ENCODE measurements at places on chromosomes 3 and 15.
A peak's percentile ranks its signal among the peaks of the same experiment; 100 is the strongest.

- peaks cover 5% of the 10 kb centered on the region for H3K4me1 ChIP-seq
- no peaks in the 10 kb centered on the region for H3K27me3 ChIP-seq
- H3K36me3 ChIP-seq, result peaks cover 6% of the 10 kb centered on the region
Observed at GRCh38 chr3:37295925-37296324, 121.5 kb upstream of the LRRFIP2 start.

DNA sequence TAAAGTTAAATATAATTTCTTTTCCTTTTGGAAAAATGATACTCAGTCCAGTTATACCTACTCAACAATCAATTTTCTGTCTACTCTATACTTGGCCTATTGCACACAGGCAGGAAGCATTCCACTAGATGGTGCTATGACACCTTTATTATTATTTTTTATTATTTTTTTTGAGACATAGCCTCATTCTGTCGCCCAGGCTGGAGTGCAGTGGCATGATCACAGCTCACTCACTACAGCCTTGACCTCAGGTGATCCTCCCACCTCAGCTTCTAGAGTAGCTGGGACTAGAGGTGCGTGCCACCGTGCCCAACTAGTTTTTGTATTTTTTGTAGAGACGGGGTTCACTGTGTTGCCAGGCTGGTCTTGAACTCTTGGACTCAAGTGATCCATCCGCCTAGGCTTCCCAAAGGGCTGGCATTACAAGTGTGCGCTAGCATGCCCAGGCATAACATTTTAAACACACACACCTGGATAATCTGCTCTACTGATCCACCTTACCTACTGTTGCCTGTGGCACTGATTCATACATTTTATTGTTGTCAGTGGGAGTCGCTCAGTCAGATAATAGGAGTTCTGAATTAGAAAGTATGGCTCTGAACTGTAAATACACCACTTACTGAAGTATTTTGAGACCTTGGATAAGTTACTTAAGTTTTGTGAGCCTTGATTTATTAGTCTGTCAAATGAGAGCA is 56.2 kb downstream of the EIF3J start:
- no peak for DNase-seq
- no peak overlapping the region for H3K4me3 ChIP-seq
- peaks cover 9% of the 10 kb centered on the region for H3K36me3 ChIP-seq
- no peaks in the 10 kb centered on the region for H3K27me3 ChIP-seq
- peaks cover 10% of the 10 kb centered on the region for H3K4me1 ChIP-seq
- no peak overlapping the region for H3K27ac ChIP-seq

DNA sequence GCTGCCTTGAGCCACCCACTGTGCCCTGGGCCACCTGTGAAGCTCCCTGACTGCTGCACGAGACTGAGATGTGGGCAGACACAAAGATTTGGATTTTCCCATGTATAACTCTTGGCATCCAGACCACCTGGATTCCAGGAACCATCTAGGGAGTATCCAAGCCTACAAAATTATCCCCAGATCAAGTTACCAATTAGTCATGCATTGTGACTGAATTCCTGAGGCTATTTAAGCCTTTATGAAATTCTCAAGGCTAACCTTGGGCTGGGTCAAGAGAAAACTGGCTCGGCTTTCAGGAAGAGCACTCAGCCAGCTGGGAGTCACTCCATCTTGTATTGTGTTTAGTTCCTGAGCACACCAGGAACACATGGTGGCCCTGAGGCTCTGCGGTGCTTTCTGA is 13.3 kb upstream of the ATP13A5 start:
- H3K4me3 ChIP-seq, result no peak overlapping the region
- DNase-seq, result peak; percentile 4
- no peaks in the 10 kb centered on the region for H3K4me1 ChIP-seq
- no peaks in the 10 kb centered on the region for H3K27me3 ChIP-seq
- no peak overlapping the region for H3K27ac ChIP-seq

GRCh38 chr3:57086201-57086600 is 25.7 kb downstream of the SPATA12 start:
- H3K36me3 ChIP-seq, result no peaks in the 10 kb centered on the region
- no peak for DNase-seq
- H3K4me3 ChIP-seq, result no peak overlapping the region
- H3K27ac ChIP-seq, result no peak overlapping the region

GRCh38 chr3:26652164-26652563 is 29.6 kb downstream of the LRRC3B start:
- no peaks in the 10 kb centered on the region for H3K4me1 ChIP-seq
- no peak overlapping the region for H3K27ac ChIP-seq
- no peak for DNase-seq
- H3K4me3 ChIP-seq, result no peak overlapping the region
- H3K27me3 ChIP-seq, result no peaks in the 10 kb centered on the region

- H3K4me1 ChIP-seq, result peaks cover 8% of the 10 kb centered on the region
- H3K27me3 ChIP-seq, result peaks cover 2% of the 10 kb centered on the region
- no peak overlapping the region for H3K27ac ChIP-seq
- DNase-seq, result no peak
- no peak overlapping the region for H3K4me3 ChIP-seq
Observed at GRCh38 chr3:14647976-14648955, 3.3 kb upstream of the CCDC174 start.
